ENCODE measurements at places on chromosomes 2 and 18.

DNA sequence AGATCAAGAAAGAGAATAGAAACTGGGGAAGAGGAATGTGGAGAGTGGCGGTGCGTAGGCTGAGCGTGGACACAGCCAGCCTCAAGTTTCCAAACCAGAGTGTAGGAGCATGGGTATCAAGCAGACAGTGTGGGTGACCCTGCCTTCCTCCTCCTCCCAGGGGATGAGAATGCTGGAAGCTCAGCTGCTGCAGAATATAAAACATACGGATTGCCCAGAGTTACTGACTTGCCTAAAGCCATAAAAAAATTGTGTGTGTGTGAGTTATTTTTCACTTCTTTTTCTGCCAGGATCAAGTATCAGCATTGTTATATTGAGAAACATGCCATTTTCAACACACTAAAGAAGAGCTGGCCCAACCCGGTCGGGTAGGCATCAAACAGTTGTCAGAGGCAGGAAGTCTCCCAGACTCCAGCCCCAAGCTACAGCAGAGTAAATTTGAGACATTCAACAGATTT is 333.3 kb upstream of the ACVR2A start:
- peak; percentile 13 for DNase-seq

DNA sequence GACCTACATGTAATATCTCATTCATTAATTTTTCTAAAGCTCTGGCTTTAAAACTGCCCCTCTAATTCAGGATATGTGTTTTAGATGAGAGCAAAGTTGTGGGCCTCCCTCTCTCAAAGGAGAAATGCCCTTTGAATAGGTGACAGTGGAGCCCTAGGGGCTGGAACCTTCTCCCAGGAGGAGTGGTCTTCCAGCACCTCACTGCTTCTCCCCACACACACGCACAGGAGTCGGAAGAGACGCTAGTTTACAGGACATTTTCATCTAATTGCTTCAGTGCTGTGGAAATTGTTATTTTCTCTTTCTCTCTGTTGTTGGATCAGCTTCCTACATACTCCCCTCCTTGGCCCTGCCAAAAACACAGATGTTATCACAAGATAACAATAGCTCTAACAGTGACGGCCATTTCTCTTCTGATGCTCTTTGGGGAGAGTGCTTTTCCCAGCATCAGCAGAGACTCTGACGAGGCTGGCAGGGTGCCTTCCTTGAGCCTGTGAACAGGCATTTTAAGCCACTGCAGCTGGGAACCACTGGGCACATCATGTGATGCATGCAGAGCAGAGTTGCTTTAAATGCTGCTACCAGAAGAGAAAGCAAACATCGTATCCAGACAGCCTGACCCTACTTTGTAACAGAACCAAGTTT is 209.4 kb upstream of the SP5 start:
- no peak for DNase-seq

DNA sequence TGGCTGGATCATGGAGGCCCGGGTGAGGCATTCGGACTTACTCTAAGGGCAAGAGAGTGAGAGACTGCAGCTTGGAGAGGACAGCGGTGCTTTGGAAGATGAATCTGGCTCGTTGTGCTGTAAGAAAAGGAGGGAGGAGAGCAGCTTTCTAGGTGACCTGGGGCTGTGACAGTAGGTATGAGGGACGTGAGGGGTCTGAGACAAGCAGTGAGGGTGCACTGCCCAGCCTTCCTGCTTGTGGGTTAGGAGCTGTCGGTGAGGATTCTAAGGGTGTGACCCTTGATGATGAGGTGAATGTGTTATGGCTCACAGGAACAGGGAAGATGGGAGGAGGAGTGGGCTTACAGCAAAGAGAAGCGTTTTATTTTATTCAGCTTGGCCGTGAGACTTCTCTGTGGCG is 27.1 kb upstream of the RHOB start:
- no peak for DNase-seq

DNA sequence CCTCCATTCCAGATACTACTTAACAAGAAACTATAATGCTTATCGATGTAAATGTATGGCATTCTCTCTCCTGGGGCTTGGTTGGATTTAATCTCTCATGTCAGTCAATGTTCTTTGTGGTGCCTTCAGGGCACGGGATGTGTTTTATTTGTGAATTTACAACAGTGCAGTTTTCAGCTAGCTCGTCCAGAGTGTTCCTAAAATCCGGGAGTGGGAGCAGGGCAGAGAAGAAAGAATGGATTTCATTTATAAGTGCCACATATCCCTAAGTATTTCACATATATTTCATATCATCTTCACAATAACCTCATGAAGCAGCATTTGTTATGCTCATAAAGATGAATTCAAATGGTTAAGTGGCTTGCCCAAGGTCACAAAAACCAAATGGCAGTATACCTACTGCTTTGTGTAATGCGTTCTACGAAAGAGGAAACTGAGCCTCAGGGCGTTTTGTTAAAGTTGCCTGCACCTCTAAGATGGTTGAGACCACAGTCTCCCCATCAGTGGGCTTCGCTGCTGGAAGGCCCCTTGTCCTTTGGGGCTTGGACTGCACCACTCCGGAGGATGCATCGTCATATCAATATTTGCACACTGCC is 134.7 kb upstream of the MGAT5 start:
- DNase-seq: no peak

GRCh38 chr2:142722569-142722968 is 154.9 kb upstream of the KYNU start:
- DNase-seq: peak; percentile 16

GRCh38 chr2:10792001-10792634 is 20.5 kb downstream of the PDIA6 start:
- no peak for DNase-seq

DNA sequence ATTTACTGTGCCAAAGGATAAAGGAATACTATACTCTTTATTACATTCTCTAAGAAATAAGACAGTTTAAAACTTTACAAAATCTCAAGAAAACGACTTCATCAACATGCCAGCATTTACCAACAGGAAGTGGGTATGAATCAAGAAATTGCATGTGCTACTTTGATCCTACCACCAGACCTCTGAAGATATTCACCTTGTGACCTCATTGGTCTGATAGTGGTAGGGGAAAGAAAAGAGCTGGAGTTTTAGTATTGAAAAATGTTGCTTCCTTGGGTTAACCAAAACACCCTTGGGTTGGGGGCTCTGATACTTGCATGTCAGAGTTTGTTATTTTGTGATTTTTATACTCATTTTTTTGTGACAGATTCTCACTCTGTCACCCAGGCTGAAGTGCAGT is 84.1 kb upstream of the LPIN2 start:
- no peak for DNase-seq

DNA sequence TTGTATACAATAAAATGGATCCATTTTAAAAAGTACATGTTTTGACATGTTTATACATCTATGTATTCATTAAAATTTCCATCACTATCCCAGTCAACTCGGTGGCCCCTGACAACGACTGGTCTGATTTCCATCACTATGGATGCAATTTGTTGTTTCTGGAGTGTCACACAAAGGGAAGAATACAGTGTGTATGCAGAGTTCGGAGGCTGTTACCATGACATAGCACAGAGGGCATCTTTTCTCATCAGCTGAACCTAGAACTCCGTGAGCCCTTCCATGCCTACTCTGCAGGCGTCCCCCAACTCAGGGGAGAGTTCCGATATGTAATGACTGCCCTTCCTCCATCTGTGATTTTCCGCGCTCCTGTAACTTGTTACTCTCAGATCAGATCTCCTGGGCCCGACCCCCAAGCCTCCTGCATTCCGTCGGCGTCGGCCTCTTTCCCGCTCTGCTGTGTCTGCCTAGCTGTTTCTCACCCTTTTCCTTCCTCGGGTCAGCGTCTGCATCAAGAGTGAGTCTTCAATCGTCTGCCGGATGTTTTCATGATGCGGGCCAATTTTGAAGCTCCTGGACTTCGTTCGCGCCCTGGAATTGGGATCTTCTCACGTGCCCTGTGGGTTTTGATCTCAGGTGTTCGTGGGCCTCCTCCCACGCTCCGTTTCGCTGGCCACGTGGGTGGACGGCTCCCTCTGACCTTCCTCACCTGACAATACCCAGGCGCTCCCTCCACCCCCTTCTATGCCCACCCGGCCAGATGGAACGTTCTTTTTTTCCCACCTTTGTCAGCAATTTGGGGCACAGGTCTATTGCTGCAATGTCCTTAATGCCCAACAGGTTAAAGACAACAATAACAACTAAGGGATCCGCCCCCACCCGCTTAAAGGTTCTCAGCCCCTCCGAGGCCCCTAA is 161.0 kb downstream of the TWIST2 start:
- no peak for DNase-seq

- DNase-seq: no peak
Observed at GRCh38 chr2:62270728-62271127, 74.8 kb downstream of the B3GNT2 start.

GRCh38 chr2:151063271-151063670 is 198.4 kb downstream of the RBM43 start:
- DNase-seq: peak; percentile 58

Measured in EL (cell line).